ENCODE measurements at places on chromosomes 4 and X.
A peak's percentile ranks its signal among the peaks of the same experiment; 100 is the strongest.

GRCh38 chrX:153057281-153057680 lies 1.0 kb downstream of the PNMA3 start:
- DNase-seq = no peak

GRCh38 chr4:112674376-112674775 lies 37.4 kb downstream of the LARP7 start:
- no peak for DNase-seq

GRCh38 chr4:39415678-39416283 lies 9.1 kb downstream of the KLB start:
- DNase-seq = no peak

DNA sequence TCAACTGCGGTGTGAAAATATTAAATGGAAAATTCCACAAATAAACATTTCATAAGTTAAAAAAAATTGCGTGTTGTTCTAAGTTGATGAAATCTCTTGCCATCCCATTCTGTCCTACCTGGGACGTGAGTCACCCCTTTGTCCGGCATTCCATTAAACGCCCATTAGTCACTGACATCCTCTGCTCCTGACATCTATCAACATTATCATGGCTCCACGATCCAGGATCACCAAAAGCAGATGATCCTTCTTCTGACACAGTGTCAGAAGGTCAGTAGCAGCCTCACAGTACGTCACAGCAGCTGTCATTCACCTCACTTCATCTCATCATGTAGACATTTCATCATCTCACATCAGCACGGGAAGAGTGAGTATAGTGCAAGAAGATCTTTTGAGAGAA lies 125.7 kb downstream of the ZNF827 start:
- DNase-seq = no peak

GRCh38 chrX:53047228-53047627 lies 1.4 kb upstream of the GPR173 start:
- no peak for DNase-seq

DNA sequence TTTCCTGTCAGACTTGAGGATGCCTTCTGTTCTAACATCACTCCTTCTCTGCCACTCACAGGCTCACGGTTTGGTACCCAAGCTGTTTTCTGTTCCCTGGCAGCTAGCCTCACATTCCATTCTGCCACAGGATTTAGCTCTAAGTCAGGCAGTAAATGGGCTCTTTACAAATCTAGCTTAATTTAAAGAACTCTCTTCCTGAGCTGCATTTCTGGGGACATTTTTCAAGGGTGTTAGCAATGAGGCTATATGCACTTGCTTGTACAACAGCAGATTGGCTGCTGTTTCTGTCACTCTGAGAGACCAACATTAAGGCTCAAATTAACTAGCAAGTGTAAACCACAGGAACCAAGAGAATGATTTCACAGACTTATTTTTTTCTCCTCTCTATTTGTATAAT lies 337.8 kb upstream of the NOCT start:
- no peak for DNase-seq

GRCh38 chrX:34560180-34560579 lies 96.9 kb downstream of the TMEM47 start:
- no peak for DNase-seq

- no peak for DNase-seq
These were observed 179.2 kb downstream of the AMELX start for GRCh38 chrX:11472381-11472780.

DNA sequence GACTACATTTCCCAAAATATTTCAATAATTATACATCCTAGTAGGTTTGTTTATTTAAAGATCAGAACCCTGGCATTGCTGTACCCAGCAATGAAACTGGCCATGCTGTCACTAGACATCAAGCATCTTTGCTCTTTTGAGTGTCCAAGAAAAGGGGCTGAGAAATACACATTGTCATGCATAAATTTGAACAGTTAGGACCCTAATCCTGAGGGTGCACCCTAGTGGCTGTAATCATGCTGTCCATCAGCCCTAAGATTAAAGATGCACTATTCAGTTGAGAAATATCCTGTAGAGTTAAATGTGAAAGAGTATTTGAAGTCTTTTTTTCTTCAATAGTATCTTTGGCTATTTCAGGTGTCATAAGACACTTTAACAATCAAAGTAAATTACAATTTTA lies 108.8 kb downstream of the NFKB1 start:
- no peak for DNase-seq

DNA sequence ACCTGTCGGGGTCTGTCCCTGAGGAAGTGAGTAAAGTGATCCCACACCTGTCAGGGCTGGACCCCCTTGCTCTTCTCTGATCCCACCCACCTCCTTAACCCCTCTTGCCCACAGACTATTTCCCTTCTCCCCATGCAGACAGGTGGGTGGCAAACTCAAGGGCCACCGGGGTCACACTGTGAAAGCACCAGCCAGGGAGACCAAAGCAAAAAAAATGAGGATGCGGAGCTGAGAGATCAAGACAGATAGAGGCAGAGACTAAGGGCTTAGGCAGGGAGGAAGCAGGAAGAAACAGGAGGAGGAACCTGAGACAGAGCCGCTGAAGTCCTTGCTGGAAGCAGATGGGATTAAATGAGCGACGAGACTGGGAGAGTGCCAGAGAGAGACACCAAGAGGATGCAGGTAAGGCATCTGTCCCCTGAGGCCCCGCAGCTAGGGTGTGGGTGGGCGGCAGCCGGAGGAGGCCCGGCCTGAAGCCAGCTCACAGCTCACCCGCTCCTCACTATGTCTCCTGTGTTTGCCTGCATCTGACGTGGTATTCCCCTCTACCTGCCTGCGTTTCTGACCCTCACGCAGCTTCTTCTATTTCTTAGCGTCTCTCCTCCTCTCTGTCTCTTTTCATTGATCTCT lies 7.2 kb downstream of the TIMM17B start:
- no peak for DNase-seq

- no peak for DNase-seq
These were observed 252.4 kb downstream of the CFAP299 start for GRCh38 chr4:80587871-80588385.

- DNase-seq = peak; percentile 43
These were observed 47.8 kb upstream of the HSD17B10 start for GRCh38 chrX:53481816-53482465.

DNA sequence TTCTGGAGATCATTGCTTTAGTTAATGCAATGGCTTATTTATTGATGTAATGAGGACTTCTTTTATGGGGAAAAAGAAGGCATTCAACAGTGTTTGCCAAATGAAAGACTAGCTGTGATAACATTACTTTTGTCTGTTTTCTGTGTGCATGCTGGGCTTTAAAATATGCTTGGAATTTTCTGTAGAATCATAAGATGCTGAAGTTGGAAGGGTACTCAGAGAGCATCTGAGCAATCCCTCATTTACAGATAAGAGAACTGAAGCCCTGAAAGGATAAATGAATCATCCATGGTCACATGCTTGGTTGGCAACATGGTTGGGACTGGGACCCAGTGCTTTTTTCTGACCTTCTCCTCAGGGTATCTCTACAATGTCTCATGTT lies 31.4 kb upstream of the PITX2 start:
- DNase-seq = no peak

DNA sequence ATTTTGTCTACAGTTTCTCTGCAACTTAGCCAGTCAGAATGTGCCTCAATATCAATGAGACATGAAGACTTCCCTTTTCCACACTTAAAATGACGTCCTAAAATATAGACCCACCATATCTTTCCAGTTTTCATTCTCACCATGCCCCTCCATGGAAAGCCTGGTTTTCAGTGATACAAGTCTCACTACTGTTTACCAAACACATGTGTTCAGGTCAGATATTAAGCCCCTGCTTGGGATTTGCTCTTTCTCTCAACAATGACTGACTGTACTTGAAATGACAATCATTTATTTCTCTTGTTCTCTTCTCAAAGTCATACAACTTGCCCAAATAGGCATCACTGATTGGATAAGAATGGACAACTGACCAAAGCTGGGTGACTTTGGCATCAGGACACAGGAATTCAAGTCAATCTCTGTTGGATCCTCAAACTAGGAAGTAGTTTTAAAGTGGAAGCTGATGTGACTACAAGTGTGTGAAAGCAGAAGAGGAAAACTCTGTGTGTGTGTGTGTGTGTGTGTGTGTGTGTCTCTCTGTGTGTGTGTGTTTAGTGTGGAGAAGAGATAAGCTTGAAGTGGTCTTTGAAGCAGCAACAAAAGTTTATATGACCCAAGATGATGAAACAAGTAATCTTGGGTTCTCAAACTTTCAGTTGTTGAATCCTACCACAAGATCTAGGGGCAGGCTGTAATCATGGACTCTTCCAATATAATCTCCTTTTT lies 217.4 kb upstream of the FGF13 start:
- DNase-seq = no peak

DNA sequence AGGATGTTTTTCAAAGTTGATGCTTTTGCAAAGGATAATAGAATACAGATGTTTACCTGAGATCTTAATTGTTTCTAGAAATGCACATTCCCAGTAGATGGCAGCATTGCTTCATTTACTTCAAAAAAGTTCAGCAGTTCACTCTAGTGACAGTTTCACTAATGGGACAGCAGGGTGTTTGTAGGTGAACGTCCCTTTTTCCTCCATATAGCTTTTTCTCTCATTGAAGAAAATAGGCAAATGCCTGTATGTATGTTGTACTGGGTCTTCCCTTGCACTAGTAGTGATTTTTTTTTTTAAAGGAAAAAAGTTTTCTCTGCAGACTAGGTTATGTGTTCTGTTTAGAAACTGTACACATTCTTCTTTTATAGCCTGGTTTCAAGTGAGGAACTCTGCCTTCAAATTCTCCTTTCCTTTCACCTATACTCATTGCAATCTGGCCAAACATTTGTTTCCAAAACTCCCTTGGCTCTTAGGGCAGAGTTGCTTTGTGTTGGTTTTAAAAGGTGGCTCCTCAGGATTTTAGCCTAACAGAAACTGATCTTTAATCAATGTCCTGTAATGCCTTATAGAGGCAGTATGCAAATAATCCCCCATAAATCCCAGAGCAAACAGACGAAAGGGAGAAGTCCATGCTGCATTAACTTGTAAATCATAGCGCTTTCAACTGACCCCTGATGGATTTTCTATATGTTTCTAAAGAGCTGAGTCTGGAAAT lies 86.3 kb downstream of the EGF start:
- no peak for DNase-seq

GRCh38 chrX:102154900-102155805 lies 624 bp downstream of the BEX5 start:
- no peak for DNase-seq

DNA sequence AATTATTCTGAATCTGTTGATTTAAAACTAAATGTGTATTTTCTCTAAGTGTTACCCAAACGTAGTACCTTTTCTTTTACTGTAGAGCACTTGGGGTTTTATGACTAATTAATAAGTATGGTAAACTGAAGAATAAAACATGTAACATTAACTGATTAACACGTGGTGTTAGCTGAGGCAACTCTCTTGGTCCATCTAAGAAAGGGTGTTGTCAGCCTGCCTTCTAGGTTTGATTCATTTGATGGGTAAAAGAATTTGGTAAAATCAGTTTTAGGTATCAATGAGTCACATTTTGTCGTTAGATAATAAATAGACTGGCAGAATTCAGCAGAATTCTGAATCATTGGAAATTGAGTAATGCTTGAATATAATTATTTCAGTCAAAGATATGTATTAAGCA lies 99.7 kb downstream of the AFF1 start:
- no peak for DNase-seq

GRCh38 chr4:88112856-88113255 lies 45.6 kb downstream of the ABCG2 start:
- DNase-seq = no peak

DNA sequence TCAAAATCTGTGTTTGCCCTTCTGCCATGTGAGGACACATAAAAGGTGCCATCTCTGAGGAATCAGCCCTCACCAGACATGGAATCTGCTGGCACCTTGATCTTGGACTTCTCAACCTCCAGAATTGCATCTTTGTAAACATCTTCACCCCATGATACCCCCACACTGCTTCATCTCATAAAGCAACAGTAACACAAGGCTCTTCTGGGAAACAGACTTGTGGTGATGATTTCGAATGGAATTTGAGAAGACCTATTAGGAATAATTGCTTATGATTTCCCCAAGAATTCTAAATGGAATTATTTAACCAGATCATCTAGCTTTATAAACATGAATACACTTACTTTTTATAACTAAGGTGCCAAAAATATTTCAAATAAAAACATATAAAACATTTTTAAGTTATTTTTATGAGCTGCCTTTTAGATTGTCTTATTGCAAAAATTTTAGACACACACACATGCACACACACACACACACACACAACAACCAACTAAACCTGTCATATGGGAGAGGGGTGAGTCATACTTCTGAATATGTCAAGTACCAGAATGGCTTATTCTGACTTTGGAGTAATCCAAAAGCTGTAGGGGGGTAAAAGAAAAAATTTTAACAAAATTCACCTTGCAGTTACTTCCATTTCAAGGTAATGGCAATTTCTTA lies 82.0 kb downstream of the USP46 start:
- no peak for DNase-seq

DNA sequence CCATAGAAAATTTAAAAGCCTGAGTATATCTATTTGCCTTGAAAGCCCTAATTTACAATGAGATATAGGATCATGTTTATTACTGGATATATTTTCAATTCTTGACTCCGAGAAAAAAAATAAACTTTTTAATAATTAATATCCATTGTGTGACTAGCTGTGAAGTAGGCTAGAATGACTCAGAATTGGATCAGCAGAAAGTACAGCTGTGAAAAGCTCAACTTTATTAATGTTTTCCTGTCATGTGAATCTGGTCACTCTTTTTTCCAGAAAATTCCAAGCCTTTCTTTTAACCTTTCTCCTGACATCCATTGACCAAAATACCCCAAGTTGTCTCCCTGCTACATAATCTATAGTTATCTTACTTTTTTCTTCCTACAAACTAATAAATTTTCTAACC lies 171.8 kb upstream of the PACRGL start:
- no peak for DNase-seq

DNA sequence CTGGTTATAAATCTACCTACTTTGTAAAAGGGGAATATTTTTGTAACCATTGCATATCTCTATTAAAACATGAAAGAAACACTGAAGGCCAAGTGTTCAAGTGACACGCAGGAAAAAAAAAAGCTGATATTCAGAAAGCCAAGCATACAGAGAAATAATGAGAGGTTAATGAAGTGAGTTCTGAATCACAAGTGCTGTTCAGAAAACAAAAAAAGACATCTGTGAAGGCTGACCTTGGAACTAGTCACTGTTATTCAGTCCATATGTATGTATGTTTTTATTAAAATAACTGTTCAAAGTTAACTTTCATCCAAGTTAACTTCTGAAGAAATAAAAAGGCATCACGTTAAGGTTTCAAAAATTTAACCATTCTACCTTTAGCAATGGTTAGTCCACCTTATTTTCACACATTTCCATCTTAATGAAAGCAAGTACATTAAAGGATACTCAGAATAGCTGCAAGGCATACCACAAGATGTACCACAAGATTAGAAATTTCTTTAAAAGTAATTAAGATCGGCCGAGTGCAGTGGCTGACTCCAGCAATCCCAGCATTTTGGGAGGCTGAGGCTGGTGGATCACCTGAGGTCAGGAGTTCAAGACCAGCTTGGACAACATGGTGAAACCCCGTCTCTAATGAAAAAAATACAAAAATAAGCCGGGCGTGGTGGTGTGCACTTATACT lies 31.4 kb downstream of the SH3RF1 start:
- no peak for DNase-seq
